ENCODE measurements at places on chromosomes 11 and 22. TPM values are rescaled to one million over a fixed set of nuclear protein-coding genes. Genes with fewer than 3 reads are reported as not detected.

GRCh38 chr22:45430871-45431270, 17.4 kb downstream of the RIBC2 start:
- DNase-seq = no peak

OTOG gene
- total RNA-seq = 0.09 TPM

DNA sequence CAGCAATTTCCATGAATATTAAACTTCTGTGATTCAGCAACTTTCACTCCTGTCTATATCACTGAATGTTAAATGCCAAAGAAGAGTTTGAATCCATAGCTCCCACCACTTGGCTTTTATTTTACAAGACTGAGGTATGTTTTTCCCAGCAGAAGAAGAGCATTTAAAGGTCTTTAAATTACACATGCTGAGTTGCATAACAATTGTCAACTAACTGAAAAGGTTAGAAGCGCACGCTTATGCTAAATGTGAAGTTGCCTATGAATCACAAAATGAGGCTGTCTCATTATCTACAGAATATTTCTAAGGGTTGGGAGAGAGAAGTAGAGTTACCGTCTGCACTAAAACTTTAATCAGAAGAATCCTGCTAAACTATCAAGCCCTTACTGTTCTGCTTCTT, 1086.3 kb downstream of the FAM181B start:
- no peak for DNase-seq

- no peak for DNase-seq
Measured at GRCh38 chr11:2587132-2587930, 112.5 kb downstream of the KCNQ1OT1 start.

DNA sequence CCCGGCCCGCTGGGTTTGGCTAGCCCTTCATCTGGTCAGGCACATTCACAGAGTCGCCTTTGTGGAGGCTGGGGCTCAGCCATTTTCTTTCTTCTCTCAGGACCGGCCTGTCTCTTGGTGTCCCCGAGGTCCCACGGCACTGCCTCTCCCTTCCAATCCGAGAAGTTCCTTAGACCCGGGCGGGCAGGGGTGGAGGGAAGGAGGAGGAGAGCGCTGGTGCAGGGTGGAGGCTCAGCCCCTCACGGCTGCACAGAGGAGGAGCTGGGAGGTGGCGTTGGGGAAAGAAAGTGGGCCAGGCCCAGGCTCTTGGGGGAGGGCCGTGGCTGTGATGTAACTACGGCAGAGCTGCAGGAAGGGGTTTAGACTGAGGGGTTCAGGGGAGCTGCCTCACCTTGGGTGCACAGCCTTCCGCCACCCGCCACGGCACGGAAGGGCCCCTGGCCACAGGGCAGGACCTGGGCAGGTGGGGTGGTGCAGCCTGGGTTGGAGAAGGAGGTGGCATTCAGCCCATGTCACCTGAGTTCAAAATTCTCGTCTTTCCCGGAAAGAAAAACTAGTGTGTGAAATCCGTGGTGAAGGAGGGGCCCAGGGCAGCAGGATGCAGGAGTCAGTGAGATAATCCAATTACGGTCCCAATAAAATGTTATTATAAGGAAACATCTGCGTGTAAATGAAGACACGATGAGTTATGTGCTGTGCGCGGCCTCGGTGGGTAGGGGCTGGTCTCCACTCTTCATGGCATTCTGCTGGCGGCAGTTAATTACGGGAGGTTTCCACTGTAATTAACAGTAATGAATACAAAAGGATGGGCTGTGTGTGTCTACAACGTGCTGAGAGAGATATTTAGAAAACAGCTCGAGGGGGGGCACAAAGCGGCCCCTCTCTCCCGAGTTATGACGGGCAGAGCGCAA, 1.7 kb downstream of the BRSK2 start:
- DNase-seq = no peak

GRCh38 chr11:16011396-16011795, 344.9 kb downstream of the SOX6 start:
- DNase-seq = no peak

DNA sequence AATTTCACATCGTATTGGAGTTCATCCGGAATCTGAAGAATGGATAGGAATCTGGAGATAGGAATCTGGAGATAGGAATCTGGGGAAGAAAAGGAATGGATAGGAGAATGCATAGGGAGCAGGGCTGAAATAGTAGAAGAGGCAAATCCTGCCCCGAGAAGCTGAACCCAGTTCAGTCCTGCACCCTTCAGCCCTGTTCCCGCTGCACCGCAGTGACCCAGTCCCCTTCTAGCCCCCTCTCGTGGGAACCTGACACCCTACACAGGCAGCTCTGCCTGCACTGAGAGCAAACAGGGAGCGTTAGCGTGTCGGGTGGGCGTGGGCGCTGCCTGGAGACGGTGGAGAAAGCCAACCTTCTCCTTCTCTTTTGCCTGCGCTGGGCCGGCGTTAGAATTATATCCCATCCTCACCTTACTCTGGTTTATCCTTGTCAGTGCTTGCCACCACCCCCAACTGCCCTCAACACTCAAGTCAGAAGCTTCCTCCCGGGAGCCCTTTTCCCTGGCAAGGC, 1.0 kb upstream of the CCKBR start:
- no peak for DNase-seq

GRCh38 chr22:24330636-24331035, 60.0 kb downstream of the SPECC1L start:
- DNase-seq = no peak

DNA sequence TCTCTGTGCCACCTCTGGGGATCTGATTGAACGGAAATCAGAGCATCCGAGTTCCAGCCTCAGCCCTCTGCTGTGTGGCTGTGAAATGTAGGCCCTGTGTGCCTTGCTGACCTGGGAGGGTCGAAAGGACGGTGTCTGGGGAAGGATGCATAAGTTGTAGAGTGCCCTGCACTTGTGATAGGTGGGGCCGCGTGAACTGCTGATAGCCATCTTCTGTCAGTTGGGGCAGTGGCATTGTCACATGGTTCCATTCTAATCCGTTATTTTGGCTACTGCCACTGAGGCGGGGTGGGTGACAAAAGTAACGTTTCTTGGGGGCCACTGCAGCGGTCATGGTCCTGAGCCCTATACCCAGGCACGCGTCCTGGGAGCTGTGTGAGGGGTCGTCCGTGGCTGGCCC, 63.4 kb downstream of the LRP5 start:
- no peak for DNase-seq

MS4A15 gene
- total RNA-seq = not detected

ADAMTS15 gene
- 1.8 TPM for total RNA-seq

GRCh38 chr11:1564535-1565172, 7.4 kb downstream of the DUSP8 start:
- DNase-seq = no peak

DNA sequence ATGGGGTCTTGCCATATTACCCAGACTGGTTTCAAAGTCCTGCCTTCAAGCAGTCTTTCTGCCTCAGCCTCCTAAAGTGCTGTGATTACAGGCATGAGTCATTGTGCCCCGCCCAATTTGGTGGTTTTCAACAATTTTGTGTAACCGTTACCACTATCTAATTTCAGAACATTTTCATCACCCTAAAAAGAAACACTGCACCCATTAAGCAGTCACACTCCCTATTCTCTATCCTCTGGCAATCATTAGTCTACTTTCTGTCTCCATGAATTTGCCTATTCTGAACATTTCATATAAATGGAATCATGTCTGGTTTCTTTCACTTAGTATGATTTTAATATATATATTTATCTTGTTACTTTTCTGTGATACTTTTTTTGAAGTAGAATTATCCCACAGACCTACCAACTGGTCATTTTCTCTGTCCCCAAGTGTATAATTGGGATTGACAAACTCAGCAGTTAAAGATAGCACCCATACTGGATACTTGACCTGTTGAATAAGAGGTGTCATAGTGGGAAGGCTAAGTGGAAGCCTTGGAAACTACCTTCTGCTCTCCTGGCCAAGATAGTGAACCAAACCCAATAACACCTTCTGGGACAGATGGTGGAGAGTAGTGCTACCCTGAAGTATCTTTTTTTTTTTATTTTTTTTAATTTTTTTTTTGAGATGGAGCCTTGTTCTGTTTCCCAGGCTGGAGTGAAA, 64.8 kb downstream of the STIM1 start:
- DNase-seq = no peak

GRCh38 chr22:36182857-36183256, 18.8 kb downstream of the APOL4 start:
- DNase-seq = no peak

GRCh38 chr11:551596-551995, 8.9 kb downstream of the LMNTD2 start:
- DNase-seq = no peak

- DNase-seq = no peak
Measured at GRCh38 chr11:128949791-128950454, 7.3 kb upstream of the TP53AIP1 start.

DNA sequence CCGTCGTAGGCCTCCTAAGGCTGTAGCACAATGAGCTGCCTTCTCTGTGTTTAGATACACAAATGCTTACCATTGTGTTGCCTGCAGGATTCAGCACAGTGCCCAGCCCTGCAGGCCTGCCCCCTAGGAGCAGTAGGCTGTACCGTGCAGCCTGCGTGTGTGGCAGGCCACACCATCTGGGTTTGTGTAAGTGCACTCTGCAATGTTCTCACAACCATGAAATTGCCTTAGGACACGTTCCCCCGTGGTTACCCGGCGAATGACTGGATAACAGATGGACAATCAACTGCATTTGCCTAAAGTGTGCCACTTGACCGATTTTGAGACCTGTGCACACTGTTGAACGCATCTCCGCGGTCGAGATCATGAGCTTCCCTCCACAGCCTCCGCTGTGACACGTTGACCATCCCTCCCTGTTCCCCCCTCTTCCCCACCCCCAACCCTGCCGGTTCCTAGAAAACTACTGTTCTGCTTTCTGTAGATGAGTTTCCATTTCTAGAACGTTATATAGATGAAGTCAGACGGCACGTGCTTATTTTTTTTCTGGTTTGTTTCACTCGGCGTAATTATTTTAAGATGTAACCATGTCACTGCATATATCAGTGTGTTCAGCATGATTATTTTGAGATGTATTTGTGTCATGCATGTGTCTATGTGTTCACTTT, 22.2 kb upstream of the CTSD start:
- no peak for DNase-seq

- DNase-seq = no peak
Measured at GRCh38 chr11:77411137-77411707, 62.7 kb downstream of the PAK1 start.

- DNase-seq = no peak
Measured at GRCh38 chr11:15150507-15150906, 35.8 kb downstream of the INSC start.

DNA sequence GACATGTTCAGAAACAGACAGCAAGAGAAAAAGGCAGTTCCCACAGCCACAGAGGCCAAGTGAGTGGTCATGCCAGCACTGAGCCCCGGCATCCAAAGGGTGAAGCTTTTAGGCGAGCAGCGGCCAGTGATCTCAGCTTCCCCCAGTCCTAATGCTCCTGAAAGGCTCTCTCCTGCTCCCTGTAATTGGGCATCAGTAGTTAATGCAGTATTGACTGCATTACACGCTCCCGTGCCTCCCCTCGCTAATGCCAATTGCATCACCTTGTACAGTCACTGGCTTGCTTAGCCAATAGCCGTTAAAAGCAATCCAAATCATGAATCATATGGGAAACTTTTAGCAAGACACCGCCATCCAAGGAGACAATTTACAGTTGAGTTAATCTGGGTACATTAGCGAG, 4.9 kb downstream of the LMO1 start:
- no peak for DNase-seq

- peak; percentile 7 for DNase-seq
Measured at GRCh38 chr22:48574776-48575617, 1252.7 kb downstream of the BRD1 start.

PRG3 gene
- total RNA-seq = 83.9 TPM

- no peak for DNase-seq
Measured at GRCh38 chr11:74185285-74185684, 14.2 kb downstream of the PPME1 start.

GRCh38 chr11:113553235-113553634, 78.0 kb upstream of the DRD2 start:
- DNase-seq = no peak

DNA sequence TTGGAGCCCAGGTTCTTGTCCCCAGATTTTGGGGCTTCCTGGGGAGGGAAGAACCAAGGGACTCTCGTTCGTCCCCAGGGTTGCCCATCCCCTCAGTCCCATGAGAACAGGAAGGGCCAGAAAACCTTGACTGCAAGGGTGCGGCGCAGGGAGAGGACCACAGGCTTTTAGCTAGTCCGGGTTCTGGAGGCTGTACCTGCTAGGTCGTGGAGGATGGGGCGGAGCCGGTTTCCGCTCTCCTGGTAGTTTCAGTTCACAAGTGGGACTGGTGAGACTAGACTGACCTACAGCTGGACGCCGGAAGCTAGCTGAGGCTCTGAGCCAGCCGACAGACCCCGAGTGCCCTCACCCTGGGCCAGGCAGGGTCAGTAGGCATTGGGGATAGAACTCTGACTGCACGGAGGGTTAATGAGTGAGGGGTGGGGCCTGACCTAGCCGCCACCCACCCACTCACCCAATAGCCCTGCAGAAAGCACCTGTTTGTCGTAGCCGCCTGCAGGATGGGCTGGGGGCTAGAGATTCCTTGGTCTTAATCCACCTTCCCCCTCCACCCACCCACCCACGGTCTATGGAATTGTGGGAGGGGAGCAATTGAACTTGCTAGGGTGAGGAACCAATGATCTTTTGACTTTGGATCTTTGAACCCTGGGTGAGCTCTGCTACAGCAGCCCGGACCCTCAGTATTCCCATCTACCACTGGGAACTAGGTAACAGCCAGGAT, 1.5 kb downstream of the MAFF start:
- no peak for DNase-seq

DNA sequence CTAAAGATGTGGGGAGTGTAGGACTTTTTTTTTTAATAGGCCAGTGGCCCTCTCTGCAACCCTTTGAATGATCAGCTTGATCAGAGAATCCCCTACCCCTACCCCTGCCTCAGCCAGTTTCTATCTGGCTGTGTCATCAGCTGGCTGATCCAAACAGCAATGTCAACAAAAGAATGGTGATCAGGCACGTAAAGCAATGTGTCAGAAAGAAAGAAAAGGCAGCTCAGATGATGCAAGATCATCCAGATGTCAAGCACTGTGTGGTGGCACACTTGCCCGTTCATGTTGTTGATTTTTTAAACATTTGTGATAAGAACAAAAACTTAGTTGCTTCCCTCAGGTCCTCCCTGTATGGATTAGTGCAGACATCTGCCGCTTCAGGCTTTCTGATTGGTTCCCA, 26.3 kb upstream of the EHF start:
- no peak for DNase-seq

DNA sequence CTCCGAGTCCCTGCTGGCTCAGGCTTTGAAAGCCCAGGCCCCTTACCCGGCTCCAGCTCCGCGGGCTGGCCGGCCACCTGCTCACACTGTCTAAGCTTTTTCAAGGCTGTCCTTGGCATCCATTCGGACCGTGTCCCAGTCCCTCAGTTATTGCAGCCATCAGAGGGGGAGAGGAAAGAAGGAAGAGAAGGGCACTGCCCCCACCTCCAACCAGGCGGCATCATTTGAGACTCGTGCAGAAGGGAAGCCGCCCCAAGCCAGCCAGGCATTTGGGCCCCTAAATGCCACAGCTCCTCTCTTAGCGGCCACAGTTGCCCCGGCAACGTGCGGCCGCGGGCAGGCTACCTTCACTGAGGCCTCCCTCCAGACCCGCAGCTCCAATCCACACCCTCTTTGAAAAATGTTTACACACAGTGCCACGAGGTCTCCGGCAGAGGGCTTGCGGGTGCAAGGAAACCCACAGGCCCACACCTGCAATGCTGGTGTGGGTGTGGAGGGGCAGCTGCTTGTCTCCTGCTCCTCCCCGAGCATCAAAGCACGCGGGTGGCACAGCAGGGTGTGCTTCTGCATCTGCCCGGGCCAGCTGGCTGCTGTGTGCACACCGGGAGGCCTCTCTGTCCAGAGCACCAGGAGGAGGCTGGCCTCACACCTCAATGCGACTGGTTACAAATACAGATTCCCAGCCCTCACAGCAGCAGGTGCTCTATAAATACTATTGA, 124.4 kb downstream of the CTTN start:
- DNase-seq = no peak
